ENCODE measurements at places on chromosomes 5 and 9.

GRCh38 chr9:133576875-133577736 is 32.1 kb downstream of the FAM163B start:
- no peak for DNase-seq

- peak; percentile 64 for DNase-seq
Measured at GRCh38 chr9:126490871-126491567, 122.7 kb upstream of the LMX1B start.

- no peak for DNase-seq
Measured at GRCh38 chr5:170451747-170452365, 52.0 kb upstream of the KCNIP1 start.

GRCh38 chr5:171462136-171462927 is 42.9 kb downstream of the FGF18 start:
- no peak for DNase-seq

DNA sequence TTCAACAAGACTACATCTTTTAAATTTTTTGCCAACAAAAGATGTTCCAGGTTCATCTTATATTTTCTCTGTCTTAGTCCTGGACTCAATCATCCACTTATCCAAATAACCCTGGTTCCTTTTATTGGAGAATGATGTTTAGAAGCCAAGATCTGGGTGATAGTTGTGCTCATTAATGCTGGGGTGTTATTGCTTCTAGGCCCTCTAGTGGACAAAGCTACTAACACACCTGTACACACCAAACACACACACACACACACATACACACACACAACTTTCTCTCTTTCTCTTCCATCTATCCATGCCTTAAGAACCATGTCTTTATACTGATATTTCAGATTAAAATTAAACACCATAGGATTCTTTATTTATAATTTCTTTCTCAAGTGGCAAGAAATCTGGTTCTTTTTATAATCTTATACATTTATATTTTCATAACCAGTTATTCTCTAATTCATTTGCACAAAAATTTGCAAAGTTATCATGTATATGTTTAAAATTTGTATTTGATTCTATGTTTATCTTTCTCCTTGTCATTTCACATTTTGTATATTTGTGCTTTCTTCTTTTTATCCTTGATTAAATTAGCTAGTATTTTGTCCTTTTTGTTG is 179.1 kb upstream of the SMIM23 start:
- peak; percentile 7 for DNase-seq

- DNase-seq, result no peak
Measured at GRCh38 chr5:105773241-105773640, 1897.5 kb downstream of the EFNA5 start.

DNA sequence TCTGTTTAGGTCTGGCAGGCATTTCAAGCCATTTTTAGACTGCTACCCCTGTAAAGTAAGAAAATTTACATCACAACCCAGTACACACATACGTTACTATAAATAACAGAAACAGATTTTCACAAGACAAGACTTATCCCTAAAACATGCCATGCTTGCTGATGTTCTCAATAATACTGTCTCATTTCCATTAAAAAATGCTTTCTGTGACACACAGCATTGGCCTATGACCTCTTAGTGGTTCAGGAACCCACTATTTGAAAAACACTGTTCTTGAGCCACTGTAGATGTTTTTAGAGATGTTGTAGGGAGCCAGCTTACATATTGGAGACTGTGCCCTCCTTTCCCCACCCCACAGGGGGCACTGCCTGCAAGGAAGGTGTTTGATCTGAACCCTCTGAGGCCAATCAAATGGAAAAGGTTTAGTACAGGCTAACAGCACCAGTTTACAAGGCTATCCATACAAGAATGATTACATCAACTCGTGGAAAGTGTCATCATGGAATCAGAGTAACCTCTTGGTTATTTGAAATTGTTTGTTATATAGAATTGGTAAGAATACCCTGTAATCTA is 30.8 kb downstream of the ZSWIM6 start:
- no peak for DNase-seq

DNA sequence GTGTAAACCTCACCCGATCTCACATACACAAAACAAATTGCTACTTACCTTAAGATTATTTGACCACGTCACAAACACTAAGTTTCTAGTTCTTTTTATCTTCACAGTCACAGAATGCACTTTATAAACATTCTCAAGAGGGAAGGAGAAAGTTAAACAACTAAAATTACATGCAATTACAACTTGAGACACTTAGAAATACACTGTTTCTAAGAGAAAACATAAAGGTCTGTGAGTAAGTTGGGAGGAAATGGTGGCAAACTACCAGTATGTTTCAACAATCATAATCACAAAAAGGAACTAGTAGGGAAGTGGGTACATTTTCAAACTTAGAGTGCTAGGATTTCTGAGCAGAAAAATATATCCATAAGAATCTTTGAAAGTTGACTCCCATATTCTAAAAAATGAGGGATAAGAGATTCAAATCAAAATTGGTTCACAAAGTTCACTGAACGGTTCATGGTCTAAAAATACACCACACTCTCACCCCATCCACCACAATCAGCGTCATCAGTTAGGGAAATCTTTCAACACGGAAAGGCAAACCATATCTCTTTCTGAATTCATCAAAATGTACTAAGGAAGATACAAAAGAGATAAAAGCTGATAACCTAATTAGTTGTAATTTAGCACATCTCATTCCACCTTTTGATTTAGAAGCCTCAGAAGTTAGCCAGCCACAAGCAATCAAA is 182.6 kb downstream of the BNC2 start:
- no peak for DNase-seq

- no peak for DNase-seq
Measured at GRCh38 chr9:27352457-27353165, 55.7 kb upstream of the EQTN start.

GRCh38 chr9:132005899-132006298 is 73.8 kb downstream of the MED27 start:
- no peak for DNase-seq

DNA sequence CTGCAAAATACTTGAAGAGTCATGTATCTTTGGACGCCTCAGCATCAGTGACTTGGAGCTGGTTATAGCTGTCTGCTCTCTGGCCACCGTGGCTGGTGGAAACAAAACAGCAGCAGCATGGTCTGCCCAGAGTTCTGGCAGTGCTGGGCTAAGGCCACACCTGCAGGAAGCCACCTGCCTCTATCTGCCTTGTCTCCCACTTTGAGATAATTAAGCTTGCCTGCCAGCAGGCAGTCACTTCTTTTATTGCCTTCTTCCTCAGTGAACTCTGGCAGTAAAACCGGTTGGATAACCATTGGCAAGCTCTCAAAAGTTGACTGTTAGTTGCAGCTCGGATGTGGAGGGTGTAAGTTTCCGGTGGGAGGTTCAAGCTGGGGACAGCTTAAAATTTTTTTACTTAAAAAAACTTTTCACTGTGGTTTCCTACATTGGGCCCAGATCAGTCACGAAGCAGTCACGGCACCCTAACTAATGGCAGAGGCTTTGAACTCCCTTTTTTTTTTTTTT is 4.9 kb downstream of the SMIM3 start:
- peak; percentile 75 for DNase-seq

DNA sequence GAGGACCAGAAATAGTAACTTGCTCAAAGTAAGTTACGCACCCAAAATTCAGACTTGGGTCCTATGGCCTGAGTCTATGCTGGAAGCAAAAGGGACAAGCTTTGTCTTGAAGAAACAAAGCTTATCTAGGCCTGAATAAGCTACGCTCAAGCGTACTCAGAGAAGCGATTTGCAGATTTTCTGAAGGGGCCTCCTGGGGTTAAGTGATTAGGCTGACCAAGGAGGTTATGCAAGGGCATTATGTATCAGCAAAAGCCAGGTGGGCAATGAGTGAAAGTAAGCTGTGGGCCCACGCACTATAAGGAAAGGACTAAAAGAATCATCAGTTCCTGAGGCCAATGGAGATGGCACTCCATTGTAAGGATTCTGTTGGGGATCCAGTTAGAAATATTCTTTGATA is 122.1 kb downstream of the SNX18 start:
- no peak for DNase-seq

DNA sequence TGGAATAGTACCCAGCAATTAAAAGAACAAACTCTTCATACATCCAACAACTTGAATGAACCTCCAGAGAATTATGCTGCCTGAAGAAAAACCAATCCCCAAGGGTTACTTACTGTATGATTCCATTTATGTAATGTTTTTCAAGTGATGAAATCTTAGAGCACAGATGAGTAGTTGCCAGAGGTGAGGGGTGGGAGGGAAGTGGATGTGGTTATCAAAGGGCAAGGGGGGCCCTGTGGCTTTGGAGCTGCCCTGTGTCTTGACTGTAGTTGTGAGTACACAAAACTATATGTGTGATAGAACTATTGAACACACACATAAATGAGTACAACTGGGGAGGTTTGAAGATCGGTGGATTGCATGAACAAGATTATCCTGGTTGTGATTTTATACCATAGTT is 115.8 kb upstream of the SLC25A48 start:
- no peak for DNase-seq

DNA sequence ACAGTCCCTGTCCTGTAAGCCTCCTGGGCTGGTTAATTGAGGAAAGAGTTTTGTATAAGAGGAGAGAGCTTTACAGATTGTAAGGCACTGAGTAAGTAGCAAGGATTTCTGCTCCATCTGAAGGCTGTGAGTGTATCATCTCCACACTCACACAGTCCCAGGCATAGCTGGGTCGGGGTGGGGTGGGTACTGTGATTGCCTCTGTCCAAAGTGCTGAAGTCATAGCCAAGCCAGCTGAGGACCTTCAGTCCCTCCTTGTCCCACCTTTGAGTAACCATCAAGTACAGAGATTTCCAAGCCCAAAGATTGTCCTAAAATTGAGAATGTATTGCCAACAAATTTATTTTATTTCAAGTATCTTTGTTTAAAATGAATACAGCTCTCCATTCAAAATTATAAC is 5.5 kb upstream of the DNAJB5 start:
- no peak for DNase-seq

DNA sequence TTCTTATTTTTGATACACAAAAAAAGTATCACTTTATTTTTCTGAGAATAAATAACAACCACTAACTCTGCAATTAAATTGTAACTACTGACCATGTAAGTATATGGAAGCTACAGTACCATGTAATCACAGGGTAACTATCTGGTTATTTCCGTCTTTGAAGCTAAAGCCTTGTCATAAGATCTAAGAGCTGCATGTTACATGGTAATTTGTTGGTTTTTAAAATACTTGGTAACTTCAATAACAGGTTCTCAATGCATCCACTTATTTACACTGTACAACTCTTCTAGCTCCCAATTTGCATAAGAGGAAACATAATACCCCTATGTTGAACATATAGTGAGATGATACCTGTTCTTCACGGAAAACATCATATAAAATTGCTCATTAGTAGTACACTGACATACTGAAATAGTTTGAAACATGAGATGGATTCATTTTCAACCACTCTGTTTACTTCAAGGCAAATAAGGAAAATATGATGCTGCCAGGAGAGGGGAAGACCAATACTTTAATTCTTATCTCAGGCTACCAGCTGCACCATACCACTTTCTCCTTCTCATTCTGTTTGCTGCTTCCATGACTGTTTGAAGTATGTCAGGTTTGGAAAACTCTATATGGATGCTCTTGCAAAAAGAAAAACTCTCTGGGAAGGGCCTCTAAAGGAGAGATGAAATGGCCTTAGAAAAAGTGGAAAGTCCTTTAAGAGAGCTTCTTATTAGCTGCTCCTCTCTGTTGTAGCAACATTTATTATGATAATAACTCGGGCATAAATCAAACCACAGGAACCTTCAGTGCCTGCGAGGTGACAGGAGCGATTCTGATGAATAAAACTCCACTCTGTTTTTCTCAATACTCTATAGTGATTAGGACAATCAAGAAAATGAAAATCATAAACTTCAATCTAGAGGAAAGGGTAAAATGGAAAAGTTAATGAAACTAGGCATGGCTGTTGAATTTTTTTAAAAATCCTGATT is 150.2 kb downstream of the KIAA0825 start:
- no peak for DNase-seq

DNA sequence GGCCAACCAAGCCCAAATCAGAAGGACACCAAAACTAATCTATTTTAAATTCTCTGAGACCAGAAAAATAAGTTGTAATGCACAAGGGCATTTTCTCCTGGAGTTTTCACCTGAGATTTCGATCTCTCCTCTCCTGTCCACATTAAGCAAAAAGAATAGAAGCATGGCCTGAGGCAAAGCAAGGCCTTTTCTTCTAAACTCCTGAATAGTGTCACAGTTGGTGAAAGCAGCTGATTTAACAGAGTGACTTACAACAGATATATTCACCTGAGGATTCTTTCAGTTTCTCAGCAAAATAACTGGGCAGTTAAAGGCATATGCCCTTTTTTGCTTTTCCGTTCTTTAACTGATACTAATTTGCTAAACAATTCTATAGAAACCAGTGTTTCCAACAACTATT is 547.7 kb downstream of the EFNA5 start:
- DNase-seq, result no peak

GRCh38 chr5:110590187-110590586 is 136.3 kb downstream of the TMEM232 start:
- DNase-seq, result no peak

- no peak for DNase-seq
Measured at GRCh38 chr5:128537221-128537999, 635 bp downstream of the FBN2 start.

GRCh38 chr5:138138949-138139780 is at the start of gene NME5:
Gene NME5, minus strand, starts transcription at chr5:138139428. Its CDS starts 648 bp downstream, at chr5:138138780.
- no peak for DNase-seq

DNA sequence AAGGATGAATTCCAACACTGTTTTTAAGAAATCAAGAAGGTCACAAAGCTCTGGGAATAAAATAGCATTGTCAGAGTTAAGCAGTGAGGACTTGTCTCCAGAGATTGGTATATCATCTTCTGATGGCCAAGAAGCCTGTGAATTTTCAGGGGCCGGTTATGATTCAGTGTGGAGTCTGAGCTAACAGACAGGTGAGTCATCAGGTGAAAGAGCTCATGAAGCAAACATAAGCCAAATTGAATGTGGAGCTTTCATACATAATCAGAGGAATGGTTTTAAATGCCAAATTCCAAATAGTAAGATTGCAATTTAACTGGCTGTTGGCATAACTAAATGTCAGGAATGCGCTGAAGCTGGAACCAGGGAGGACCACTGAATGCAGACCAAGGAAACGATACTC is 494.2 kb downstream of the MTRR start:
- no peak for DNase-seq

- DNase-seq, result no peak
Measured at GRCh38 chr9:108073823-108074222, 584.3 kb upstream of the KLF4 start.

All from immature natural killer cell (primary cell).